Activated CD4-positive, alpha-beta T cell treated with anti-CD3 and anti-CD28 coated beads, Interleukin-2, amount 50 U/mL, for 24 hours (primary cell): ENCODE measurements at places on chromosomes 2 and 18.

- peak; percentile 21 for DNase-seq
Observed at GRCh38 chr2:153519257-153519875, 40.8 kb upstream of the RPRM start.

- no peak for DNase-seq
Observed at GRCh38 chr18:78965260-78965659, 14.4 kb upstream of the SALL3 start.

- no peak for DNase-seq
Observed at GRCh38 chr18:22099925-22100324, 69.5 kb upstream of the GATA6 start.

DNA sequence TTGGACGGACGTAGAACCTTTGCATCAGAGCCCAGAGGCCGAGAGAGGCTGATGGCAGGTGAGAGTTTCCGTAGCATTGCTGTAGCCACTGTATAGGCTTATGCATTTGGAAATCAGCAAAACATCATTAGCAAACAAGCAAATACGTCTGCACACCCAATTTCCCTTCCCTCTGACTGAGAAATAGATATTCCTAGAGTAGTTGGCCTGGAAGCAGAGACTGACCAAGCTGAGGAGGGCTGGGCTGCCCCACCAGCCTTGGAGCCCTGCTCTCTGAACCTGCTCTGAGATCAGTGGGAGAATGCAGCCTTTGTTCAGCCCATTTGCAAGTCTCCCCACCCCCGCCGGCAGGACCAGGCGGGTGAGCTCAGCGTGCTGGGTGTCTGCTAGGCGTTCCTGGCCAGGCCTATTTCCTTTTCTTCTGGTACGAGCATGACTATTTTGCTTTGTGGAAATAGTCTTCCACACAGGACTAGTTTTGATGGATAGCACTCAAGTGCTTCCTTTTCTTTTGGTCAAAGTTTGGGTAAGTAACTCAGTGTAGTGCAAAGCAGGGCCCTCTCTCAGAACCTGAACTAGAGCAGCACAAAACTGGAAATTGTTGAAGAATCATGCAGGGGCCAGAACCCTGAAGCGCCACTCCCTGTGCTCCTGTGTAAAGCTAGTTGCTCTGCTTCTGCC lies 21.9 kb upstream of the RNF149 start:
- no peak for DNase-seq

GRCh38 chr2:125427721-125428315 lies 1228.1 kb upstream of the GYPC start:
- no peak for DNase-seq

- DNase-seq = no peak
Observed at GRCh38 chr2:100067784-100068183, 74.6 kb downstream of the AFF3 start.

DNA sequence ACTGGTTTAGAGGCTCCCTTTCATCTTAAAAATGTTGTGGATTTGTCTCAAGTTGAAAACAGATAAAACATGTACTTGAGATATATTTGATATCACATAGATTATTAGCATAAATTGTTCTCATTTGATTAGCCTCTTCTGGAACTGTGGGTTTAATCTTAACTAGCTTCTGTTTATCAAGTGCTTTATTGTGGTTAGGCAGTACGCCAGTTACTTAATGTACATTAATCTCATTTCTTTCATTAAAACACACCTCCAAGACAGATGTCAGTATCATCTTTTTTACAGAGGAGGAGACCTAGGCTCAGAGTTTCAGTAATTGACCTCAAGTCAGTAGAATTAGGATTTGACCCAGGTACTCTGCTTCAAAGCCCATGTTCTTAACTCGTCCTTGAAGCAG lies 21.8 kb downstream of the SFTPB start:
- DNase-seq = no peak

DNA sequence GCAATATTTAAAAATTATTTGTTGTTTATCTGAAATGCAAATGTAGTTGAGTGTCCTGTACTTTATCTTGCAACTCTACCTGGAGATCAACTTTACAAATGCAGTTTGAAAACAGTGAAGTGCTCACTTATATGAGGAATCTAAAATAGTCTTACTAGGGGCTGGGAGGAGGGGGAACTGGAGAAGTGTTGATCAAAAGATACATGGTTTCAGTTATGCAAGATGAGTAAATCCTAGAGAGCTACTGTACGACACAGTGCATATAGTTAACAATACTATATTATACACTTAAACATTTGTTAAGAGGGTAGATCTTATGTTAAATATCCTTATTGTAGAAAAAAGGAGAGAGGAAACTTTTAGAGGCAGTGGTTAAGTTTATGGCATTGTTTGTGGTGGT lies 241.9 kb downstream of the BCL11A start:
- DNase-seq = no peak

GRCh38 chr2:51231071-51231470 lies 199.1 kb upstream of the NRXN1 start:
- DNase-seq = no peak

DNA sequence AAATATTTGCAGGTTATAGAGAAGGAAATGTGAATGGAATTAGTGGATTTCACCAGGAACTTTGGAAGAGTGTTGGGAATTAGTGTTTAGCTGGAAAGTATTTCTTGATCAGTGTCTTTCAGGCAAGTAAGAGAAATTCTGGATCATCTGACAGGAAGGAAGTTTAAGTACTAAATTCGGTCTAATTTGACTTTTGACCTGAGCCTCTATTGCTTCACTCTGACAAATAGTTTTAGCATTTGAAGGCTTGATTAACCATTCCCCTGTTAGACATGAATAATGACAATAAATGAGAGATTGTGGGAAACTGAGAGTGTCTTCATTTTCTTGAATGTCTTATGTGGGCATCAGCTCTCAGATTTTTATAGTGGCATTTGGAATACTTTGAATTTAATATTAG lies 16.0 kb downstream of the CCNT2 start:
- DNase-seq = no peak

DNA sequence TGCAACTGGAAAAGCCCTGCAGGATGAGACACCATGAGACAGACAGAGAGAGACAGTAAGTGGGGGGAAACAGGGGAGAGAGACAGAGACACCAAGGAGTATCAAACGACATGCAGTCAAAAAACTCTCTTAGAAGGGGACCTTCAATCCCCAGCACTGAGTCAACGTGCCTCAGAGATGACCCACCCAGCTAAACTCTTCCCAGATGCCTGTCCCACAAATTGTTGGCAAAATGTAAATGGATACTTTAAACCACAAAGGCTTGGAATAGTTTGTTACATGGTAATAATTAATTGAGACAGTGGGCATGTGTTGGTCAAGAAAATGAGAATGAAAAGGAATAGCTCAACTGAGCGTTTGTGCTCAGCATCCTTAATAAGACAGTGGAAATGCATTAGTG lies 98.3 kb downstream of the GRB14 start:
- no peak for DNase-seq

DNA sequence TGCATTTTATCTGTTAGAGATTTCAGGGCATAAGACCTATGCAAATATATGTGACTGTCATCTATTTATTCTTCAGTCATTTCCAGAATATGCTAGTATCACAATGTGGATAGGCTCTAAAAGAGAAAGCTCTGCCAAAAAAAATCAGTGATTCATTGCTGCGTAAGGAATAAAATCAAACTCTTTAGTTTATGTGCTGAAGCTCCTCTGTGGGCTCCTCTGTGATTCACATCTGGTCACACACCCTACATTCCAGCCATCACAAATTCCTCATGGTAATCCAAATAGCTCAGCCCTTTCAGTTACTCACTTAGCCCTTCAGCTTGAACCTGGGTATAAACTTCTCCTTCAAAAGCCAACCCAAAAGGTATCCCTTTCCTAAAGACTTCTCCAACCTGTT lies 21.4 kb downstream of the DLGAP1 start:
- DNase-seq = no peak

GRCh38 chr2:145007093-145007959 lies 487.4 kb upstream of the ZEB2 start:
- no peak for DNase-seq

- DNase-seq = no peak
Observed at GRCh38 chr2:200471324-200471848, 38.5 kb downstream of the KCTD18 start.

DNA sequence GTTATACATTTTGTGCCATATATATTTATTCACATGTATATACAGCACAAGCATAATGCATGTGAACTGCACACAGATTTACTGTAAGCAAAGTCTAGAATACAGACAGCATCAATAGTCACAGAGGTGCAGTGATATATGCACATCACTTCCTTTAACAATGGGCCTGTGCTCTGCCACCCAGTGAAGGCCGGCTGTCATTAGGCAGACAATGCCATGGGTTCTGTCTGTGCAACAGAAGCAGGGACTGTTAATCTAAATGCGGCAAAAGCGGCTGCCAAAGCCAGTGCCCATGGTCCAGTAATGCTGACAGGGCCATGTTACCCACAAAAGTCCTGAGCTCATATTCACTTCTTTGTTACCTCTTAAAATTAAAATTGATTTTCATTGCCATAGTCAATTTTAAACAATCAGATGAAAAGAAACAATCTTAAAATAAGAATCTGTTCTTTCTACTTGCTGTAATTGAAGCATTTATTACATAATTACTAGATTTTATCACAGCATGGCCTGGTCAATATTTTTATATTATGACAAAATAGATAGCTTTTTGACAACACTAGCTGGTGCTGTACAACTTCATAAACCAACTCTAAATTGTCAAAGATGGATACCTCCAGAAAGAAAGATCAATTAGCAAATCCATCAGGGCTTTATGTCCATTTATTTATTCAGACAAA lies 232.0 kb downstream of the STK39 start:
- no peak for DNase-seq

DNA sequence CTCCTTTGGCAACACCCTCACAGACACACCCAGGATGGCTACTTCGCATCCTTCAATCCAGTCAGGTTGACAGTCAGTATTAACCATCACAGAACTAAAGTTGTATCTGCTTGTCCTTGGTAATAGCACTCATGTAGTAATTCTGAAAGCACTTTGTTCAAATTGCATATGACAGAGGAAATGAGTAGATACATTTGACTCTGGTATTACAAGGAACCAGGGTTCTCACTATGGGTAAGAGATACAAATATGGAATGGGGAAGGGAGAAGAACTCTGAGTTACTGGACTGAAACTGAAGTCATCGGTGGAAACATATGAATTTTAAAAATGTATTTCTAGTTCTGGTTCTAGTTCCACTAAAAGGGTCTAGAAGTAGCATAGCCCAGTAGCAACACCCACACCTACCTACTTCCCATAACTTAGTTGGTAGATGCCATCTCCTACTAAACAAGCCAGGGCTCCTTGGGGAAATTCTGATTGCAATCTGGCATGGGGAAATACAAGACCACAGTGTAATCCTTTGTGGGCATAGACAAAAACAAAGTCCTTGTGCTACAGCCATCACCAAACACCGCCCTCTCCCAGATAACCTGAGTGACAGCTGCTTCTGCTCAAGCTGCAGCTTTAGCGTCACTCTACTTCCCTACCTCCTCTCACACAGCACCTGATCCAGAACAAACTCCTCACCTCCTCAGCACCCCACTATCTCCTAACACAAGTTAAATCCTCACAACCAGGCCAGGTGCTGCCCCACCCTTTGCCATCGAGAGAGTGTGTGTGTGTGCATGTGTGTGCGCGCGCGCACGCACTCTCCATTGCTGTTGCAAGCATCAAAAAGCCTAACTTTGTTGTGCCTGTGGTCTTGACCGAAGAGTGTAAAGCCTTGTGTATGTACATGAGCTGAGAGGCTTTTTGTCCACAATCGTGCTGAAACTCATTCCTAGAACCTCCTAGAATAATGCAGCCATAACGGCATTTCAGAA lies 31.4 kb upstream of the CD226 start:
- no peak for DNase-seq

GRCh38 chr2:235463893-235464292 lies 29.9 kb upstream of the AGAP1 start:
- no peak for DNase-seq

DNA sequence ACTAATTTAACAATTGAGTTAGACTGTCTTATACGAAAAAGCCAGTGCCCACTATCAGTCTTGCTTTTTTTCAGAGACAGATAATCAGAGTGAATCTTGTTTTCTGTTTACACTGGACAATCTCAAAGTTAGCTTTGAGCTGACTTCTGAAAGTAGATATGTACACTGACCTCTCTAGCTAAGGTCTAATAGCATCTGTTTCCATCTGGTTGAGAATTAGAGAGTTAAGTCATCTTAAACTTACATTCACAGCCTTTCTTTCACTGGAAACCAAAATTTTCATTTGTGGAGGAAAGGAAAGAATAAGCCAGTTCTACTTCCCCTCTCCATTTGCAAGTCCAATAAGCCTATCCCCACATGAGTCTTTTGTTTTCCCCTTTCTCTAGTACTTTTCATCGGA lies 89.3 kb downstream of the VRK2 start:
- no peak for DNase-seq

DNA sequence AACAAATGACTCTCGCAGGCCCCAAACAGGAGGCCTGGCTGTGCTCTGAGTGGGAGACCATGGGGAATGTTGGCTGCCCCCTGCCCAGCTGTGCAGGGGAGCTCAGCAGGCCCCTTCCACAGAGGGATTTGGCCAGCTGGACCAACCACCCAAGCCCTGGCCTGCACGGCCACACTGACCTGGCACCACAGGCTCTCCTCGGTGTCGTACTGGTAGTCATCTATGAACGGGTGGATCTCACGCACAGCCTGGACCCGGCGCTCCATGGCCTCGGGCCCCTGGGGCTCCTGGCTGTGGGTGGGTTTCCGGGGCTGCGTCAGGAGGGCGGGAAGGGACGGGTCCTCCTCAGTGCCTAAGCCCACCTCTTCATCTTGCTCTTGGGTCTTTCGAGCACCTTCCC lies 74.5 kb downstream of the POLR1A start:
- DNase-seq = no peak

DNA sequence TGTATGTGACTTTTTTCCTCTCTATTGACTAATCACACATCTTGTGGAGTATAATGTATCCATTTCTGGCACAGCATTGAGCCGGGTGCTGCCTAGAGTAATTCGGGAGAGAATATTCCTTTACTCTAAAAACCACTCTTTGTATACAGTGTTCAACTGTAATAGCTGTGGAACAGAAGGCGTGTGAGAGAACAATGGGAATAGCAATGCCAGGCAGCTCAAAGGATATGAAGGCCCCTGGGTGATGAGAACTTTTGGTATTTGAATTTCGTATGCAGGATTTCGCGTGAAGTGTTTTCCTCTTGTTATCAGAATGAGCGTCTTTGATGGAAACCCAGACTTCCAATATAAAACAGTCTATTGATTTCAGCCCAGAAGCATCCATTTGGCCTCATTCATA lies 84.6 kb upstream of the MAP3K20 start:
- DNase-seq = no peak

DNA sequence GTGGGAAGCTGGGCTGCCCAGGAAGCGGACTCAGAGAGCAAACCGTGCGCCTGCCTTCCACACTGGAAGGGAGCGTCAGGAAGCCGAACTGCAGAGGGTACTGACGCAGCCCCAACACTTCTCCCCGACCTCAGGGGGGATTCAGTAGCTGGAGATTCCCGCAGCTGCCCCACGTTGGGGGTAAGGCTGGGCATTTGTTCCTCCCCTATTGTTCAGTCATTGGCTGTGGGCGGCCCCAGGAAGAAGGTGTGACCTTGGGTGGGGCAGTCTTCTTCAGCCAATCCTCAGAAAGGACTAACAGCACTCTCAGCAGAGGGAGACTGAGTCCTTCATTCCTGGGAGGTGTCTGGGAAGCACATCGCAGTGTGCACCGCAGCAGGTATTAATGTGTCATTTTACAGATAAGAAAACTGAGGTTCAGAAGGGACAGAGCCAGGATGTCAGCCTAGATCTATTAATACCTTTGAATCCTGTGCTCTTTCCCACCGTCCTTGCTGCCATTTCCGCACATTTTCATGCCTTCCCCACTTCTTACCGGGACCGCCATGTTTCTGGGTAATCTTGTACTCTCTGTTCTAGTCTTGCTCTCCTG lies 12.1 kb upstream of the C18orf32 start:
- DNase-seq = no peak
